ENCODE measurements at places on chromosomes 5 and 9.

DNA sequence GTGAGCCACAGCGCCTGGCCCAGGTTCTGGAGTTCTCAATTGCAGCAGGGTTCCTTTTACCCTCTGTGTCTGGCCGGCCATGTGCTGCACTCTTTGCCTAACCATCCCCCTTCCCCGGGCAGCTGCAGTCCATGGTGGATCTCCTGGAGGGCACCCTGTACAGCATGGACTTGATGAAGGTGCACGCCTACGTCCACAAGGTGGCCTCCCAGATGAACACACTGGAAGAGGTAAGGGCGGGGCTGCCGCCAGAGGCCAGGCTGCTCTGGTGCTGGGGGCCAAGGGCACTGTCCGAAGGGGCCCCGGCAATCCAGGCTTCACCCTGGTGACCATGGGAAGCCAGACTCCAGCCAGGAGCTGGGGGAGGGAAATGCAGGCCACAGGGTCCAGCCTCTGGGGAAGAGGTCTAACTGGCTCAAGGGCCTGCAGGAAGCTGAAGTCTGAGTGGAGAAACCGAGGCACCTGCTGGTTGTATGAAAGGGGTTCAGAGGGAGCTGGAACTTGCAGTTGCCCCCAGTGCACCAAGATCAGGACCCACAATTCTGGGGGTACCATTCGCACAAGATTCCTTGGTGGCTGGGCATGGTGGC, 18.1 kb downstream of the OLFML2A start:
- no peak for DNase-seq

GRCh38 chr5:74244406-74244805, 396.1 kb downstream of the ENC1 start:
- DNase-seq: no peak

DNA sequence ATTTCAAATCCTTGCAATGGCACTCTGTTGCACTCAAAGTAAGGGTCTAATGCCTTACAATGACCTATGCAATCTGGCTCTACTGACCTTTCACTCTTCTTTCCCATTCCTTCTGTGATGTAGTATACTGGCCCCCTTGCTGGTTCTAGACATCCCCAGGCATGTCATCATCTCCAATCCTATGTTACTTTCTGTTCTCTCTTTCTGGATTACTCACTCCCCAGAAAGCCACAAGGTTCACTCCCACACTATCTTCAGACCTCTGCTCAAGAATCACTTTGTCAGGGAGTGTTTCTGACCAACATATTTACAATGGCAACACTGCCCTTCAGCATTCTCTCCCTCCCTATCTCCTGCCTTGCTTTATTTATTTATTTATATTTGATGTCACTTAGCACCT, 802.2 kb upstream of the WWC1 start:
- DNase-seq: peak; percentile 73

GRCh38 chr5:33817301-33817700, 74.5 kb downstream of the ADAMTS12 start:
- no peak for DNase-seq

DNA sequence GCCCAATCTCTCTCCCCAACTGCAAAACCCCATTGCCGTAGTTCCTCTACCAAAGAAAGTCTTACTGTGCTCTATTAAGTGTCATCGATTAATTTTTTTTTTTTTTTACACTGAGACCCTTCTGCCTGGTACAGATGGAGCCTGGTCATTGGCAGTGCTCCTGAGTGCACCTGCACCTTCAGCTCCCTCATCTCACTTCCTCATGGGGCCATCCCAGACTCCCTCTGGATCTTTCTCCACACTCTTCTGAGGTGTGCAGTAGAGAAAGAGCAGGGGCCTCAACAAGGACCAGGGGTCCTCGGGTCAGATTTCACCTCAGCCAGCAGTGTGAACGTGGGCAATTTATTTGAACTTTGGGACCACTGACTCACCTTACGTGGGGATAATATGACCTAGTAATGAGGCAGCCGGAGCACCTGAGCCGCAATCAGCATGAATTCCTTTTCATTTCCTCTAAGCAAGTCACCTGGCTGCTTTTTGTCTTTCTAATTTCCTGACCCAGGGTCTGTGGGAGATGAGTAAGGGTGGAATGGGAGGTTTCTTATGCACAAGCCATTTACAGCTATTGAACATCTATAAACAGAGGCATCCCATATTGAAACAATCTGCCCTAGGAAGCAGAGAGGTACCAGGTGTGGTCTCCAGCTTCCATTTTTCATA, 22.3 kb upstream of the GABRP start:
- DNase-seq: no peak

DNA sequence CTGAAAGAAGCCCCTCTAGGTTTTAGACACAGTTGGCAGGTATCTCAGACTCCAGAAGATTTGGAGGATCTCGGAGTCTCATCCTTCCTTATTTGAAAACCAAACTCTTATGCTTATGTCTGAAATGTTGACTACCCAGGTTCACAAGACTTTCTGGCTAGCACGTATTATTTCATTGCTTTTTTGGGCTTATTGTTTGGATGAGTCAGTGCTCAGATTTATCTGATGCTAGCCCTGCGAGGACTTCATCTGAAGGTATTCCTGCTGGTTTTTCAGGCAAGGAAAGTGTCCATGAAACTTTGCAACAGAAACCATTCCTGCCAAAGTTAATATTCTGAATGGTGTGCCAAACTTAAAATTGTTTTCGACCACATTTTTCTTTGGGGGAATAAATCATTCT, 8.5 kb downstream of the OSTF1 start:
- no peak for DNase-seq

DNA sequence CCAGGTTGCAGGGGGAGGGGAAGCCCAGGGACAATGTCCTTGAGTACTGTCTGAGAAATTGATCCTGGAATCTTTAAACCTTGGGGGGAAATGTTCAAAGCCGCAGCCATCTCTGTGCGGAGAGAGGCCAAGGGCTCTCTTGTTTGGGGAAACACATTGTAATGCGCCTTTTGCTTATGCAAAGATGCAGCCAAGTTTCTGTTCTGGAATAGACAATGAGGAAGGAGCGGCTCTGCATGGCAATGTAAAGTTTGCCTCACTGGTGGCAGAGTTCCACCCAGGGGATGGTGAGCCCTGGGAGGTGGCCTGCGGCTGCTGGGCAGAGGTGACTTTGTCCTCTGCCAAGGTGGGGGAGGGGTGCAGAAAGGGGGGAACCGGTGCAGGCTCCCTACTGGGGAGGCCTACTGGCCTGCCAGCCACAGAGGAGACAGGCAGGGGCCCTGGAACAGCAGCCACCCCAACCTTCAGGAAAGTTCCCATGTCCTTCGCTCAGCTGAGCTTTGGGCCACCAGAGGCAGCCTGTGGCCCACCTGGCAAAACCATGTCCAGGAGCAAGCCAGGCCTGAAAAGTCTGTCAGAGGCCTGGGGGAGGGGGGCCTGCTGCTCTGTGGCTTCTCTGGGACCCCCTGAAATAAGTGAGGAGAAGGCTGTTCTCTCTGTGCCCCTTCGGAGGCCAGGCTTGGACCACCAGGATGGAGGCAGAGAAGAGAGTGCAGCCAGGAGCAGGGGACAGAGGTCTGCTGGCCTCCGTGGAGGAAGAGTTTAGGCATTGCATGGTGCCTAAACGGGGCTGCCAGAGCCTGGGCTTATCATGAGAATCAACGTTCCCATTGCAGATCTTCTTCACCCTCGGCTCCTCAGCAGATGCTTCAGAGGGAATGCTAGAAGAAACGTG, 127.8 kb downstream of the ZNF354C start:
- DNase-seq: no peak

GRCh38 chr5:123807177-123807945, 295.4 kb downstream of the CSNK1G3 start:
- DNase-seq: no peak

DNA sequence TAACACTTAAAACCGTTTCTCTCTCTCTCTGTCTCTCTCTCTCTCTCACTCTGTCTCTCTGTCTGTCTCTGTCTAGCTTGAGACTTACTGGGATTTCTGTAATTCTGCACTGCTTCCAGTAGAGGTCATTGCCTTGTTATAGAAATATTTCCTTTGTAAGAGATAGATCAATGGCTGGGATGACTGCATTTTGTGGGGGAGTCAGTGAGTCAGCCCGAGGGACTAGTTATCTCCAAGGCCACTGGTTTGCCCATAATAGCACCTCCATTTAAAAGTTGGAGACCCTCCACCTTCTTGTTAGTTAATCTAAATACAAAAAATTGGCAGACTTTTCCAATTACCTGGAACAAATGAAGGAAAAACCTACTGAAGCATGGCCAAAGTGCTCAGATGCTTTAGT, 547.2 kb downstream of the LRRC70 start:
- no peak for DNase-seq

DNA sequence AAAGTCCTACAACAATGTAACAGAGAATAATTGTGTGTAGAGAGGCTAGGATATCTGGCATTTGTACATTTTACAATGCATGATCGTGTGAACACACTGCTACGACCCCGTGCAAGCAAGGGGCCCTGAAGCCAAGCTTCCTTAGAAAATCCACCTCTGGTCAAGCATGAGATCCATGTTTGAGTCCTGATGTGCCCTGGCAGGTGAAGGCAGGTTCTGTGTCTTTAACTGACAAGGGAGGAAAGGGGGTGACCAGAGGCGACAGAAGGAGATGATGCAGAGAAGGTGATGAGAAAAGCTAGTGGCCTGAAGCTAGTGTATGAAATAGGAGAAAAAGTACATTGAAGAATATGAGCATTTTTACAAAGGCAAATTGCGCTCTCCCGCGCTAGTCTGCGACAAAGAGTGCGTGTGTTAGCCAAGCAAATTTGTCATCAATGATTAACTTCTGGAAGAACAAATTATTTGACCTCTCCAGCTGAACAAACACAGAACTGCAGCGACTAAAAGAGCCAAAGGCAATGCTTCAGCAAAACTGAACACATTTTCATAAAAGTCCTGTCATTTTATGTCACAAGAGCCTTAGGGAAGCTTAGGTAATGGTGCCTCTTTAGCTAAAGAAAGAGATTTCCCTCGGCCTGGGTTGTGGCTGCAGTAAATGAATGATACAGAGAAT, 101.7 kb upstream of the DAPK1 start:
- DNase-seq: no peak

DNA sequence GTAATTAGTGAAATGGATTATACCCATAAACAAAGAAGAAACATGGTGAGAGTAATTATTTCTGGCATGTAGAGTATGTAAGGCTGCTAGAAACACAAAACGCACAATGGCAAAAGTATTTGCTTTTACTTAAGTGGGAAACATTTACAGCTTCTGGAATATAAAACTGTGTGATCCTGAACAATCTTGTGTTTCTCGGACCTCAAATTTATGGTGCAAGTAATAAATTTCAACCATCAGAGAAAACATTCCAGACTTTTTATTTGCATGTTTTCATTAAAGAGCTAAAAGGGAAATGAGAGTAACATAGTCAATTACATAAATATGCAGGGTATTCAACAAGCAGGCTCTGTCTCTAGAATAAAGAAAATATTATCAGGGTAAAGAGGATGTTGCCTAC, 17.2 kb upstream of the PRR16 start:
- no peak for DNase-seq

DNA sequence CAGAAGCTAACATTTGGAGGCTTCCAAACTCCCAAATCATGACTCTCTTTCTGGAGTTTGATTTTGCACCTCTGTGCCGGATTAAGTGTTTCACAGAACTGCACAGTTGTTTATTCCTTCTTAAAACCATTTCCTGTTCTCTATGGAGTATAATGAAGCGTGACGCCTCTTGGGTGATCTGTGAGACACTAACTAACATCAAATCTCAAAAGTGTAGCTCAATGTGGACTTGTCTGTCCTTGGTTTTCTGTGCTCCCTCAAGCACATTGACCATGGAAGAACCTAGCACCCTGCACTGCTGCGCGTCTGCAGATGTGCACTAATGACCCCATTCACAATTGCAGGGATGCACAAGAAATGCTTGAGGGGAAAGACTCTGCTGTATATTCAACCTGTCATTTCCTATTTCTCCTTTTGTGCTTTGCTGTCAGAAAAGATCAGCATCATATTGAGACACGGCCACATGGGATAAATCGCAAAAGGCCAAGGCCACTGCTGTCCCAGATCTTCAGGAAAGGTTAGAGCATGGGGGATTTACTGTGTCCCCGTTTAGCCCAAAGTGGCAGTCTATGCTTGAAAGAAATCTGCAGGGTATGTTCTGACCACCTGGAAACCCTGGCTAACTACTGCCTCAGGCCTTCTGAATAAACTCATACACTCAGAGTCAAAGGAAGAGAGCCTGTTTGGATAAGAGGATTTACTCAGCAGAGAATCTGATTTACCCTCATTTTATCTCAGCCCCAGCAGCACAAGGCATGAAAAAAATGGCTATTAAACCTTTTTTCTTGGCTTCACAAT, 109.6 kb downstream of the BAAT start:
- DNase-seq: no peak

DNA sequence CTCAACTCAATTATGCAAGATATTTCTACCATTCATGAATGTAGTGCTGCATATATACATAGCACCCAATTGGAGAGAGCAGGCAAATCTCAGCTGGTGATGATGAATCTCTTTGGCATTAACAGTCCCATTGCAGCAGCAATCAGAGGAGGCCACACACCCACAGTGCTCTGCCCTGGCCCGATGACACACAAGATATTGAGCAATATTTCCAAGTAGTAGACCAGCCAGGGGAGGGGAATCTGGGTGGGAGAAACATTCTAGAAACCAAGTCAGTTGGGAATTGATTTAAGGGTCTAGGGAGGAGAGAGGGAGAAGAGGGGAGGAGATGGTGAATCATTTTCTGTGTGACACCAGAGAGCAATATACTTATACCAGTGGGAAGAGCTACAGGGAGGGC, 14.9 kb upstream of the C5orf63 start:
- DNase-seq: peak; percentile 83

DNA sequence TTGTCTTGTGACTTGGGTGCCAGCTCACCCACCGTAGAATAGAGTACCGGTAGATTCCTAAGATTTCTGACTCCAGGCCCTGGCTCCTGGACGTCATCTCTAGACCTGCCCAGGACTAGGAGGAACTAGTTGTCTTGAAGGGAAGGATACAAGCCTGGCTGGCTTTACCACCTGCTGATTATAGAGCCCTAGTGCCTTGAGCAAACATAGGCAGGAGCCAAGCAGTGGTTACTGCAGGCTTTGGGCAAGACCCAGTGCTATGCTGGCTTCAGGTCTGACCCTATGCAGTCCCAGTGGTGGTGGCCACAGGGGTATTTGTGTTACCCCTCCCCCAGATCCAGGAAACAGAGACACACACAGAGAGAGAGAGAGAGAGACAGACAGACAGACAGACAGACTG, 606.2 kb downstream of the PDE4D start:
- DNase-seq: no peak

DNA sequence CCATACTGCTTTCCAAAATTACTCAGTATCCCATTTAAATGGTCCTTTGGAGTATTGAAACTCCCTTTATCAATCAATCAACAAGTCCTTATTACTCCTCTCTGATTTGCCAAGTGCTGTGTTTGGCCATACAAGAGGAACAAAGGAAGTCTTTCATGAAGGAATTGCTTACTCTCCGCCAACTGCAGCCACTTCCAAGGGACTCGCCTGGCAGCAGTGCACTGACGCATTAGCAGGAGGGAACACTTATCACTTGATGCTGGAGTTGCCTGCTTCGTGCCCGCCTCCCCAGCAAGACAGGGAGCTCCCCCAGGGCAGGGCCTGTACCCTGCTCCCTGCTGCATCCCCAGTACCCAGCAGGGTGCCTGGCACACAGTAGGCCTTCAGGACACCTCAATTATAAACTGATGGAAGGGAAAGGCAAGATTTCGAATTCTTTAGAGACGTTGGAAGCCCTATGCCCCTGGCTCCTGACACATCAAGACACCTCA, 97.9 kb downstream of the CRB2 start:
- no peak for DNase-seq
